Activated T-helper 1 cell treated with Interleukin-2 at 50 U/mL for 16 hours (primary cell): ENCODE measurements at places on chromosomes 1 and 21.

GRCh38 chr1:206049919-206050600 lies 2.9 kb upstream of the RHEX start:
- DNase-seq = no peak

GRCh38 chr1:40980068-40980452 lies 564 bp downstream of the CTPS1 start:
- DNase-seq = no peak

DNA sequence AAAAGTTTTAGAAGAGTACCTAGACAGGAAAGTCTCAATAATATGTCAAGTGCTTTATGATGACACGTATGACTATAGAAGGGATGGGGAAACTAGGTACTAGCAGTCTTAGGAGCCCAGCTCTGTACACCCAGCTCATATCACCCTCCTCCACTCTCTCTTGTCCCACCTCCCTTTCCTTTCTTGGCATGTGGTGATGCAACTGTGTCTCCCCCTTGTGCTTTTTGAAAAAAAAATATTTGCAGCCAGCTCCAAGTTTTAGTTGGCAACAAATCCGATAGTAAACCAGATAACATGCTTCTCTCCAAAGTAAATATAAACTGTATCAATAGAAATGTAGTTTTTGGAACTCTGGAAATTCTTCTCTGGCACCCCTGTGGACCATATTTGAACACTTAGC lies 280.7 kb downstream of the PDE4B start:
- DNase-seq = no peak

GRCh38 chr1:185670187-185670627 lies 64.0 kb upstream of the HMCN1 start:
- DNase-seq = peak; percentile 15

DNA sequence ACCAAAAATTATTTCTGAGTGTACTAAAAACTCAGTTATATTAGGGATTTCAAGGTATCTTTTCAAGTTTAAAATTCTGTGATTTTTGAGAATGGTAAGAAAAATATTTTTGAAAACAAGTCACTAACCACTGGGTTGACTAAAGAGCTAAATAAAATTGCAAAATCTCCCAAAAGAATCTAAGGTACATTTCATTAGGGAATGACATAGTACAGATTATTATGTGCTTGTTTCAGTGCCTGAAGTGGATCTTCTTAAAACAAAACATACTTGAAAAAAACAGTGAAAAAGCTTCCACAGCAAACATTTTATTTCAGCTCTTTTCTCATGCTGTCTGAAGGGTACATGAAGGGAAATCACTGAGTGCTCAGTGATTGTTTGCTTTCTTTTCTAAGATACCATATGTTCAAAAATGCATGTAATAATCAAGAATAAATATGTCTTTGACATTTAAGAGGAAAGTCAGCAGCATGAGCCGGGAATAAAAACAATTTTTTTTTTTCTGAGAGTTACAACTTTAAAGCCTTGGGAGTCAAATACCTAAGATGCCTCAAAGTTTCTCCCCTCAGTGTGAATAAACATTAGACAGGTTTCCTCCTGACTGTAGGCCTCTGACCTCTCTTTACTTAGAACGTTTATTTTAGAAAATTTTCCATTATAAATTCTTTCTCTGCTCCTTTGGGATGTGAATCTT lies 200.7 kb downstream of the KCNT2 start:
- DNase-seq = no peak

- DNase-seq = no peak
These were observed 175.2 kb upstream of the CACNA1E start for GRCh38 chr1:181308098-181308497.

DNA sequence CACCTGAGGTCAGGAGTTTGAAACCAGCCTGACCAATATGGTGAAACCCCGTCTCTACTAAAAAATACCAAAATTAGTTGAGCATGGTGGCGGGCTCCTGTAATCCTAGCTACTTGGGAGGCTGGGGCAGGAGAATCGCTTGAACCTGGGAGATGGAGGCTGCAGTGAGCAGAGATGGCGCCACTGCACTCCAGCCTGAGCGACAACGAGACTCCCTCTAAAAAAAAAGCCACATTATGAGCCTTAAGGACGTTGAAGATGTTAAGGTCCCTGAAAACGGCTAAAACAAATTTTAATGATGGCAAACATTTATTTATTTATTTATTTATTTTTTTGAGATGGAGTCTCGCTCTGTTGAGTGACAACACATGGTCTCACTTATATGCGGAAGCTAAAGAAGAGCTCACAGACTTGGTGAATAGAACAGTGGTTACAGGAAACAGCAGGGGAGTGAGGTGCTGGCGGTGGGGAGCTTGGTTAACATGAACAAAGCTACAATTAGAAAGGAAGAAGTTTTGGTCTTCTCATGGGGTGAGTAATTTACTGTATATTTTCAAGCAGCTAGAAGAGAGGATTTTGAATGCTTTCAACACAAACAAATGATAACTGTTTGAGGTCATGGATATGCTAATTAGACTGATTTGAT lies 47.1 kb downstream of the TCP10L start:
- DNase-seq = no peak

DNA sequence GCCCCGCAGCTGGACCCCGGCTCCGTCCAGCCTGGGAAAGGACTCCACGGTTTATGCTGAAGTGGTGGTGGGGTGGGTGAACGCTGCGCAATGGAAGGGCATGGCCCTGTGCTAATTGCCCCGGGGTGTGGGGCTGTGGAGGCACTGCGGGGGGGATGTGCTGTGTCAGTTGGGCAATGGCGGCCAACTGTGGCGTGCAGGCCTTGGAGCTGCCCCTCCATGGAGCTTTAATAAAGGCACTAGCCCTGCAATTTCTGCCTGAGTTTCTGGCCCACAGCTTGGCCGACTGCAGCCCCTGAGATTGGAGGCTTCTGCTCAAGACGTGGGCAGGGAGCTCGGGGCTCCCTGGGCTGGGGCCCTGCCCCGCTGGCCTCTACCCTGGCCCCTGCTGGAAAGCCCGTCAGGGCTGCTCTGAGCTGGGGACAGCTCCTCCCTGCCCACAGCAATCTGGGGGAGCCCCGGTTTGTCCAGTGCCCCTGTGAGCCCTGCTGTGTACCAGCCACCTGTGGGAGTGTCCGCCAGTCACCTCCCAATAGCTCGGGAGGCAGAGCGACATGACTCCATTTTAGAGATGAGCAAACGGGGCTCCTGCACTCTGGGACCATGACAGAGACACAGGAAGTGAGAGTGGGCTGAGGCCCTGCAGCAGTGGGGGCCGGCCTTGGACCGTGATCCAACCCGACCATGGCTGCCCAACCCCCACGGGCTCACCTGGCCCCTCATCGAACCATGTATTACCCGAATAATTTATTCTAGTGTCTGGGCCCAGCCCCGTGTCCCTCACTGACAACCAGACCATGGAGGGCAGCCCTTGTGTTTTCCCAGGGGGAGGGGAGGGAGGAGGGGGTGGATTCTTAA lies 8.7 kb upstream of the TNFRSF14 start:
- no peak for DNase-seq

DNA sequence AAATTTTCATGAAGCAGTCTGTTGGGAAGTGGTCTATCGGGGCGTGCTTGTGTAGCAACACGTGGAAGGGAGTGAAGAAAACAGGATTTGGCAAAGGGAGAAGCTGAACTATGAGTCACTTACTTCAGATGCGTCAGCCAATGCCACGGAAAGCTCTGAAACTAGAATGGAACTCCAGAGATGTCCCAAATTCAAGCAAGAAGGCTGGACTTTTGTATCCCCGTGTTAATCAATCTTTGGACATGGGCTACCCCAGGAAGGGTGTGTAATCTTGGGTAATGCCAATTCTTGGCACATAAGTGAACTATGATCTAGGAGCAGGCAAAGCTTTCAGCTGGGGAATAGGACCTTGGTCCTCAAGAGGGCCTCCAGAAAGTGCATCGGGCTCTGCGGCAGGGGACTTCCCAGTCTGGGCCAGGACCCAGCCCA lies 102.6 kb downstream of the ADSS2 start:
- DNase-seq = no peak

- no peak for DNase-seq
These were observed 5.5 kb upstream of the KRTAP21-1 start for GRCh38 chr21:30760776-30761175.

GRCh38 chr1:235291599-235292091 lies 36.3 kb downstream of the ARID4B start:
- DNase-seq = no peak

DNA sequence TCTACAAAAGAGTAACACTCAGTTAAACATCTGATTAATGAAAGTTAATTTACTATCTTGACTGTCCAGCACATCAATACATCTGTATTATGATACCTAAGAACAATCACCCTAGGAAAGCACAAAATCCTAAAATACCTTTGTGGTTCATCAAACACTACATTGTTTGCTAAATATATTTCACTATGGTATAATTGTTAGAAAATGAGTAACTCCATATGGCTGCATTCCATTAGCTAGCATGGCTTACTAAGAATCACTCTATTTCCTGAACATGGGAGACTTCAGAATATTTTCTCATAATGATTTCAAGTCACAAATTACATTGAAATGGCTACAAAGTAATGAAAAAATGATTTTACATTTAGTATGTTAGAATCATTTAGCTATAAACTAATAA lies 12.5 kb downstream of the TRMT1L start:
- no peak for DNase-seq

GRCh38 chr21:35984654-35985361 lies 75.5 kb downstream of the SETD4 start:
- DNase-seq = no peak

- DNase-seq = no peak
These were observed 2.7 kb downstream of the USP25 start for GRCh38 chr21:15732290-15732995.

GRCh38 chr1:25185409-25186160 lies 46.7 kb downstream of the SYF2 start:
- DNase-seq = no peak

DNA sequence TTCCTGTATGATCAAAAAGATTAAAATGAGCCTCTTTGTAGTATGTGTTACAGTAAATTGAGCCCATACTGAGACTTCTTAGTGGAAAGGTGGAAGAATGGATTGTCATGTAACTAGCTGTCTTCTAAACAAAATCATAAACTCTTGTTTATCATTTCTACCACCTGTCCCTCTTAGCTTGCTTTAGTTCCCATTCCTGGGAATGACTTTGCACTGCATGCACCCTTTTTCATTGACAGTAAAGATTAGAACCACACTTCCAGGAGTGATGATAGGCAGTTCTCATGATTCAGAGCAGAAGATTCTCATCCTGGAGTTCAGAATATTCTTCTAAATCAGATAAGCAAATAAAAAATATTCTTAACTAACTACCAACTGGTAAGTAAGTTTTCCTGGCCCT lies 28.0 kb downstream of the DENND2D start:
- DNase-seq = no peak

DNA sequence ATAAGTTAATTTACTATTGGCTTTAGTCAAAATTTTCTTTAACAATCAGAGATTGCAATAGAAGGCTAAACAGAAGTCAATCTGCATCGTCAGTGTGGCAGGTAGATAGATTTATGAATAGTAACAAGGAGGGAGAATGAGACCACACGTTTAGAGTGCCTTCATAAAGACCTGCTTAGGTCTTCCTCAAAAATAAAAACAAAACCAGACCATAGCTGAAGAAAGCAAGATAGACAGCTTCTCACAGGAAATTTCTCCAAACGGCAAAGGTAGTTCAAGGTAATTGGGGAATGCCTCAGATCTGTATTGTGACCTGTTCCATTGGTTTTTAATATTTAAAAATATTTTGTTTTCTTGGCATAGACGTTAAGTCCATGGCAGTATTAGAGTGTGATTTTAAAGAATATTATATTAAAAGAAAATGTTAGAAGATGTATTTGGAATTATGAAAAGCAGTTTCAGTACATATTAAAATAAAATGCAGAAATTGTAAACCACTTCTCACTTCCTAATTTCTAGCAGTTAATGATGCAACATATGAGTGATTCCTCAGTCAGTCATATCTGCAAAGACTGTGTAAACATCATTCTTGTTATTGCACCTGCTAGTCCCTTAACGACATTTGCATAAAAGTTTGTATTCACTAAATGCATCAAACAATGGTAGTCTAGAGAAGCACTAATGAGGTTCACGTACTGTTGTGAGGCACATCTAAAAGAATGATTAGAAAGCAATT lies 278.0 kb downstream of the HLX start:
- DNase-seq = no peak

DNA sequence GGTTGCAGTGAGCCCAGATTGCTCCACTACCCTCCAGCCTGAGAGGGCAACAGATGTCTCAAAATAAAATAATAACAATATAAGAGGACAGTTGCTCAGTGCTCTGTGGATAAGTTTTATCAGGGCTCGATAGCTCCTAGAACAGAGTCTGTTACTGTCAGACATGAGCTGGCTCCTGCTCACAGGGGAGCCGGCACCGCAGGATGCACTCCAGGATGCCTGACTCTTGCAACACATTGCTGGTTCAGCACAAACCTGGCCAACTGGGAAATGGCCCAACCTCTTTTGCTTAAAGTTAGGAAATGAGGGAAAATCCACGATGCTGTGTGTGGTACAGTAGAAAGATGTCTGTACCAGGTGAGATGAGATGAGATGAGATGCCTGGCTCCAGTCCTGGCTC lies 5.8 kb upstream of the CTSE start:
- no peak for DNase-seq

- no peak for DNase-seq
These were observed 18.5 kb upstream of the ACTL8 start for GRCh38 chr1:17736625-17737024.

- no peak for DNase-seq
These were observed 3.3 kb upstream of the CD55 start for GRCh38 chr1:207318072-207318619.

DNA sequence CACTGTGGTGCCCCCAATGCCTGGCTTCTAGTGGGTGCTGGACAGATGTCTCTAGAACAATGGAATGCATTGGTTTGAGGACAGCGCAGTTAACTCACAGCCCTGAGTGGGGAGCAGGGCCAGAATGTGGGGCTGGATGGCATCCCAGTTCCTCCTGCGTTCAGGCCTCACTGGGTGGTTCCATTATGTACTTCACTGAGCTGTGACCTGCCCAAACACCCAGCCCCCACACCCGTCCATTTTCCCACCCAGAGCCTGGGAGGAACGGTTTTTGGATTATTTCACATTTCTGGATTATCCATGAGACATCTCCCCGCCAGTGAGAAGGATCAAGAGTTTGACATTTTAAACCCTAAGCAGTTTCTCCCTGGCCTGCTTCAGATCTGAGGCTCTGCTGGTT lies 55.3 kb upstream of the WASF2 start:
- no peak for DNase-seq

DNA sequence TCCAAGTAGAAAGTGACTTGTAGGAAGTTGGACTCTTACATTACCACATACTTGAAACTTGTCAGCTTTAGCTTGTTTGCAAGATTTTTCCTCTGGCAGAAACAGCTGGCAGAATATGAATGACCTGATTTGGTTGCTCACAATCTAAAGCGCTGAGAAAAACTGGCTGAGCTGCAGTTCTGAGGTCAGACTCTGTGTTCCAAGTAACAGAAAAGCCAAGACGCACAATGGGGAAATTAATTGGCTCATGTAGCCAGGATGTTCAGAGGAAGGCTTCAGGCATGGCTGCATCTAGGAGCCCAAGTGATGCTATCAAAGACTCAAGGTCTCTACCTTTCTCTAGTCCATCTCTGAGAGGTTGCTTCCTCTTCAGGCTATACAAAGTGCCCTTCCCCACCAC lies 27.0 kb downstream of the ALPL start:
- no peak for DNase-seq
